CD4-positive, alpha-beta memory T cell (primary cell): ENCODE measurements at places on chromosomes 13 and 19. TPM values are rescaled to one million over a fixed set of nuclear protein-coding genes. Genes with fewer than 3 reads are reported as not detected.
A peak's percentile ranks its signal among the peaks of the same experiment; 100 is the strongest.

GRCh38 chr13:46595136-46595884, 42.3 kb downstream of the LRCH1 start:
- no peak for DNase-seq

DNA sequence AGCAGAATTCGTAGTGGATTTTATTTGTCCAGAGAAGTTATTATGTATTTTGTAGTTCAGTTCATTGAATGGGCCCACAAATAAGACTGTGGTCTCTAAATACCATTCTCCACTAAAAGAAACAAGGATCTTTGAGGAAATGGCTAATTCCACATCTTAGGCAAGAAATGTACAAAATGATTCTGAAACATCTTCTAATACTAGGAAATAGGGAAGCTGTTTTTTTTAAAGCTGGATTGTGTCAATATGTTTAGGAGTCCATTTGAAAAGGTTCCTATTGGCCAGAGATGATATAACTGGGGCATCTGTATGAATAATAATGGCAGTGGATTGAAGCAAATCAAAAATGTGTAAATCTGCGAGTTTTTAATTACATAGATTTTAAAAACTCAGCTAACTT, 88.5 kb upstream of the SIAH3 start:
- DNase-seq = no peak

FAM124A gene
- not detected for total RNA-seq

PCDH9 gene
- total RNA-seq = 0.08 TPM

ZNF865 gene
- total RNA-seq = 20.9 TPM

DNA sequence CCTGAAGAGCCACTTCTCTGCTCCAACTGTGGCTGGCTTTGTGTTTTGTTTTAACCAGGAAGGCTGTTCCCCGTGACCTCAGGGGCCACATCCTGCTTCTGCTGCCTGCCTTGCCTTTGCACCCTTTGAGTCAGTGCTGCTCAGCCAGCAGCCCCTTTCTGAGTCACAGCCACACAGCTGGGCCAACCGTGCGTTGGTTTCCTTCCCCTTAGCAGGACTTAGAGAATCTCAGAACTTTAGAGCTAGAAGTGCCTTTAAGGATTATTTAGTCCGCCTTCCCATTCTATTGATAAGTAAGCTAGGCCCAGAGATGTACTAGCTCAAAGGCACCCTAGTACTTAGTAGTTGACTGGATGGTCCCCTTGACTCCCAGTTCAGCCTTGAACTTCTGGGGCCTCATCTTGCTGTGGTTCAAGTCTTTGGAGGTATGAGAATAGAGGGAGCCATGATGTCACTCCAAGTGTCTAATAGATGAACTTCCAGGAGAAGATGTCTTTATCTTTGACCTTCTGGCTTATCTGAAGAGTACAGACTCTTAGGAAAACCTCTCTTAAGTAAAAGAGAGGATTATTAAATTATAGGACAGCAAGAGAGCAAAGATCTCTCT, 8.0 kb downstream of the RGCC start:
- DNase-seq = peak; percentile 90

- DNase-seq = no peak
Observed at GRCh38 chr19:18649371-18650020, 12.7 kb downstream of the KLHL26 start.

KATNAL1 gene
- 4.8 TPM for total RNA-seq

GRCh38 chr19:32017176-32017953, 328.0 kb upstream of the ZNF507 start:
- DNase-seq = no peak

- no peak for DNase-seq
Observed at GRCh38 chr13:26509491-26509890, 48.0 kb upstream of the WASF3 start.

DNA sequence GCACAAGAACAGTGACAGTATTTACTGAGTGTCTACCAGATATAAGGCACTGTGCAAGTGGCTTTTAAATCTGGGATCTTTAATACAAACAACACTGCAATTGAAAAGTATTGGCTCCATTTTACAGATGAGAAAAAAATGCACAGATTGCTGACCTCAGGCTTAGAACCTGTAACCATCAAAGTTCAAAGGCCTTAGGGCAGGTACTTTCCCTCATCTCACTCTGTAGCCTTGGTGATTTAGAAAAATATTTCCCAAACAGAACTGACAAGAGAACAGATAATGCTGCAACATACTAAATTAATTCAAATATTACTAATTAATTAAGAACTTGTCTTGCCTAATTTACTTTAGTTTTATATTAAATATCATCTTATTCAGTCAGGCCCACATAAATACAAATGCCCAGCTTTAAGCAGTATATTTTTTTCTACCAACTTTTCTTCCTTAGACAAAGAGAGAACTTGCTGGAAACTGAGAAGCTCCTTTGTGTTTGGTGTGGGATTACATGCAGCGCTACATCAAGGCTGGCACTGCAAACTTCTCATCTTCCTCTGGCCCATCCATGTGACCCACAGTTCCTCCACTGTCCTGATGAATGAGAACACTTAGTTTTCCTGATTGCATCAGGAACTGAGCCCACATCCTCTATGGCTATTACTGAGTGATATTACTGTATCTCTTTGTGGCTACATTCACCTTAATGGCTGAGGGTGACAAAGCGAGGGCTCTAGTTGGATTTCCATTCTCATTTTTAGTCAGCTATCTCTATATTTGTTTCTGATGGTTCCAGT, 302.1 kb downstream of the ENOX1 start:
- DNase-seq = no peak

GRCh38 chr19:12979974-12980373, 10.6 kb downstream of the DAND5 start:
- DNase-seq = no peak
